Left renal pelvis (tissue), 4 donors: ENCODE measurements at places on chromosomes 11 and 22.

DNA sequence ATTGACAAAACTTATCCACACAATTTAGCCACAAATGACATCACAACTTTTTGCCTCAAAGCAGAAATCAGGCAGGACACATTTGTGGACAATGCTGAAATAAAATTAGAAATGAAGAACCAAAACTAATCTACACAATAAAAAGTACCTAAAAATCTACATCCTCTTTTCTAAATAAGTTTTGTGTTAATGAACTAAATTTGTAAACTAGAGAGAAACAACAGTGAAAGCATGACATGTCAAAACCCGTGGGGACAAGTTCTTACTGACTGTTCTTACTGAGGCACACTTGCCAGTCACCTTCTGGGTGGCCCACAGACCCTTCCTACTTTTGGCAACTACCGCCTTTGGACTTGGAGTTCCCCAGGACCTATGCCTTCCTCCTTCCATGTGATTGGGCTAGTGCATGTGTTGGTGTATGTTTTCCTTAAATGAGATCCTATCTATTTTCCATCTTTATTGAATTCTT lies 60.7 kb upstream of the MUC15 start:
- DNase-seq: no peak

- no peak for DNase-seq
Measured at GRCh38 chr11:75558939-75559843, 2.9 kb upstream of the SERPINH1 start.

DNA sequence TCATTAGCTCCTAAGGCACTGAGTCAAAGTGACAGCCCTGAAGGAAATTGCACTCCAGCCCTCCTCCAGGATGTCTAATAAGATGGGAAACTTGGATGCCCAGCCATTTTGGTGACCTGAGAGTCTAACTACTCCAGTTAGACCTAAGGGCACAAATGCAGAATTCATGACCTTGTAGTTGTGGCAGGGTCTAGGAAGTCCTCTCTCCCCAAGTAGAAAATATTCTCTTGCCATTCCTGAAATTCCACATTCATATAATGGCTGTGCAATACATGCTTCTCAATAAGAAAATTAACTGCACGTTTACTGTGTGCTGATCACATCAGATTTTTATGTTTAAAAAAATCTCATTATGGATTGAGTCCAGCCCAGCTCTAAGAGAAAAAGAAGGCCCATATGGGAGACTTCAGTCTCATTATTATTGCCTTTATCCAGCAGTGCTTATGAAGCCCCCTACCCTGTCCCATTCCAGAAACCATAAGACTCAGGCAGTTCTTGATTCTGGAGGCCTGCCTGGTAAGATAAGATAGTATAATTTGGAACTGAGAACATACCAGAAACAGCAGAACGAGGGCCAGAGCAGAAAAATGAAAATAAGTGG lies 133.7 kb upstream of the LDLRAD3 start:
- DNase-seq: no peak

DNA sequence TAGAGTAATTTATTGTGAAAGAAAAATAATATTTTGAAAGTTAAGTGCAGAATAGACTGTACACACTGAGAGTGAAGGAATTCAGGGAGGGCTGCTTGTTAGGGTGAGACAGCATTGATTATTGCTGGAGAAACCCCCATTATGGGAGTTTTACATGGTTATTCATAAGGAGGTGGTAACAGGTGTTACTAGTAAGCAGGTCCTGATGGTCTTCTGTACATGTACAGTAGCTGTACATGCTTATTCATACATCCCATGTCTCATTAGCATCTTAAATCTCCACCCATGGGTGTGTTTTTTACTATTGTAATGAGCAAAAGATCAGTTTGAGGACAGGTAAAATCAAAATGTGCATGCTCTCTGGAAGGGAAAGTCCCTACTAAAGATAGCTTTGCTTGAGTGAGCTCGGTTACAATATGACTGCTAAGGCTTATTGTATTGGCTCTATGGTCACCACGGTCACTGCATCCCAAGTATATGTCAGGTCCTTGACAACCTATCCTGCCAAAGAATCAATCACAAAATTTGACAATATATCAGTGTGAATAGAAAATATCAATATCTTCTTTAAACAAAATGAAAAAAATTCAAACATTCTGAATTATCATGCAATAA lies 6.2 kb downstream of the KDM4F start:
- DNase-seq: no peak

DNA sequence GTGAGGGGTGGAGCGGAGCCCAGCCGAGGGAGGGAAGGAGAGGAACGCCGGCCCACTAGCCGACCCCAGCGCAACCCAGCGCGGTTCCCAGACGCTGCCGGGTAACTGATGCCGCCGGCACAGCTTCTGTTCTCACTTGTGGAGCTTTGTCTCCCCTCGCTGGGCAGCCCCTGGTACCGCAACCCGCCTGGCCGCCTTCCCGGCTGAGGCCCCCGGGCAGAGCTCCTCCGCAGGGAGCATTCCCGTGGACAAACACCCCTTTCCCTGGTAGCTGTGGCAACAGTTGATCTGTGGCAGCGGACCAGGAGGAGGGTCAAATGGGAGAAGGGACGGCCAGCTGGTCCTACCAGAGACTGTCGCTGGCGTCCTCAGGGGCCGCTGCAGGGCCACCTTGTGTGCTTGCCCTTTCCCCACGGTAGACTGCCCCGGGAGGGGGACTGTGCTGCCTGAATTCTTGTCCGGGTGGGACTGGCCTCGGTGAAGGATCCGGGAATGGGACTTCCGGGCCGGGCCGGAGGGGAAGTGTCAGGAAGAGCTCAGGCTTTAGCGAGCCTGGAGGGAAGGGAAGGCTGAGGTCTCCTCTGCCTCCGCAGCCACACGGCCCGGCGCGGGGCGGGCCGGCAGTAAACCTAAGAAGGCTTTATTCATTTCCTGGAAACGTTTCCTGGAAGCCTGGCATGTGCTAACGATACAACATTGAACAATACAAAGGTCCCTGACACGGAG lies 468.0 kb downstream of the OPCML start:
- peak; percentile 71 for DNase-seq

DNA sequence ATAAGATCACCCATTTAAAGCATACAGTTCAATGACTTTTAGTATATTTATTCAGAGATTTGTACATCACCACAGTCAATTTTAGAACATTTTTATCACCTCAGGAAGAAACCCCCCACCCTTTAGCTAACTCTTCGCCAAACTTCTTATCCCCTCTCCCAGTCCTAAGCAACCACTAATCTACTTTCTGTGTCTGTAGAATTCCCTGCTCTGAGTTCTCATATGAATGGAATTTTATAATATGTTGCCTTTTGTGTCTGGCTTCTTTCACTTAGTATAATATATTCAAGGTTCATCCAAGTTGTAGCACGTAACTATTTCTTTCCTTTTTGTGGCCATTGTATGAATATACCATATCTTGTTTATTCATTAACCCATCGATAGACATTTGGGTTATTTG lies 3.6 kb downstream of the ANKRD13D start:
- DNase-seq: no peak

- no peak for DNase-seq
Measured at GRCh38 chr11:73059915-73060314, 82.2 kb downstream of the FCHSD2 start.

DNA sequence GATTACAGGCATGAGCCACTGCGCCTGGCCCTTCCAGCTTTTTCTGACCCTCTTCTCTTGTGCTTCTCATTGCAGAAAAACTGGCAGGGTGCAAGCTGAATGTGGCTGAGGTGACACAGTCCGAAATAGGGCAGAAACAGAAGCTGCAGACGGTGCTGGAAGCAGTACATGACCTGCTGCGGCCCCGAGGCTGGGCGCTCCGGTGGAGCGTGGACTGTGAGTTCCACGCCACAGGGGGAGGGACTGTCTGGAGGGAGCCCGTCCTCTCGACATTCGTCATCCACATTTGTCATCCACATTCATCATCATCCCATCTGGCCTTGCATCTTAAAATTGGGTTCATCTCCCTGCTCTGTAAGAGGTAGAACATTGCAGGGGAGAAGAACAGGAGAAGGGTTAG lies 49.3 kb upstream of the PARVG start:
- no peak for DNase-seq

DNA sequence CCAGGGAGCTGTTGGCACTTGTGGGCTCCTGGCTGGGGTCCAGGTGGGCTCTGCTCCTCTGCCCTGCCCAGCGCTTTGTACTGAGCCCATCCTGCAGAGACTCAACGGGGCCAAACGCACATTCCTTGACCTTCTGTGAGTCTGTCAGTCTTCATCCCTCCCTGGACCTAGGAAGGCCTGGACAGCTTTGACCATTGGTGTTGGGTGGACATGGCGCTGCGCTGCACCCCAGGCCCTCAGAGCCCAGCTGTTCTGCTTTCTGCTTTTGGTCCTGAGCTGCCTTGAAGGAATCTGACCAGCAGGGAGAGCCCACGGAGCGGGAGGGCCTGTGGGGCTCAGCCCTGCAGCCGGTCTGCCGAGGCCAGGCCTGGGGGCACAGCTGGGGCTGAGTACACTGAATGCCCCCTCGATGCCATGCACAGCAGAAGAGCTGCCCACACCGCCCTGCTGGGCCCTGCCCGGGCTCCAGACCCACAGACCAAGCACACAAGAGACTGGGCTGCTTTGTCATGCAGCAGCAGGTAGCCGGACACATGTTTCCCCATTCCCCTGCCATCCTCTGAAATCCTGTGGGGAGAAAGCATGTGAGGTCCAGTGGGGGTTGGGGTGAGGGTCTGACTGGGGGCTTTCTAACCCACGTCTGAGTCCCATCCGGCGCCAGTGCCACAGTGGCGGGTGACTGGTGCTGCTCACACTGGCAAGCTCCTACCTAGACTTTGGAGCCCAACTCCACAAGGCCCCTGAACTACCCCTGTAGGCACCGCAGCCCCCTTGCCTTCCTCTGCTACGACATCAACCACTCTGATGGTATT lies 24.1 kb upstream of the CCDC188 start:
- DNase-seq: no peak

DNA sequence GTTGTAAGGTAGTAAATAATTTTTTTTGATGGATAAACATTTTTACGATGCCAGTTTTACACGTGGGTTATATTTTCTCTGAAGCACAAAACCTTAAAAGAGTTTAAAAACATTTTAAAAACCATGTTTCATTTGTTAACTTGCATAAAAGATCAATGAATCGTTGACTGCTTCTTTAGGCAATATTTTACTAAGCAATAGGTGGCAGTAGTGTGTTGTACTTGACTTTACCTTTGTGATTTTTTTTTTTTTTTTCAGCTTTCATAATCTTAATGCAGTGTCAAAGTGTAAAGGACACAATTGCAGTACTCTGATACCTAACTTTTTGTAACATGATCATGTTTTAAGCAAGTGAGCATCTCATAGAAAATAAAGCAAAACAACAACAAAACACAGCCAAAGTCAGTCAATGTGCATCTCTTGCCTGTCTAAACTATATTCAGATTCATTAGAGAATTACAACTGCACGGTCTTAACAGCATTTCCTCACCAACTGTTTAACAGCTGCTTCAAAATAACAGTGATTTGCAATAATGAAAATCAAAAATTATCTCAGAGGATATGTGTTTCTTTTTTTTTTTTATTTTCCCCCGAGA lies 27.7 kb downstream of the DNAJC24 start:
- DNase-seq: no peak

GRCh38 chr11:12799334-12799835 lies 125.2 kb downstream of the TEAD1 start:
- DNase-seq: no peak

DNA sequence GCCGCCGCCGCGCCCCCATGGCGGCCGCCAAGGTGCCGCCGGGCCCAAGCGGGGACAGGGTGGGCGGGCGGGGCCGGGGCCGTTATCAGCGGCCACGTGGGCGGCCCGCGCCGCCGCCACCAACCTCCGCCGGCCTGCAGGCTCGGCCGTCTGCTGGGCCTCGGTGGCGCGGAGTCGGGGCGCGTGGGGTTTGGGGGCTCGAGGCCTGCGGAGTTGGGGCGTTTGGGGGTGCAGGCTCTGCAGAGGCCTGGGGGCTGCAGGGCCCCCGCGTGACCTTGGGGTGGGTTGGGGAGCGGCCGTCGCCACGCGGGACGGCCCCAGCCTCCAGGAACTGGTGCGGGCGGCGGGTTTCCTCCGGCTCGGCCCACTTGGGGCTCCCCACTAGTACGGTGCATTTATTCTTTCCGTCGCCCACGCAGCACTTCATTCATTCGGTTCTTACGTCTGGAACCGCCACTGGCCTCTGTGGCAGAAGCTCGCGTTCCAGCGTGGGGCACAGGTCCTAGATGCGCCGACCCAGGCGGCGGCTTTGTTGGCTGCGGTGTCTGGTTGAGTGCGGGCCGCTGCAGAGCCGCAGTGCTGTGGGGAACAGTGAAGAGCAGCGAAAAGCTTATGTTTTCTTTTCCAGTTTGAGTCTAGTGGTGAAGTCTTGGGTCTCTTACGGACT lies 740 bp upstream of the TRMT2A start:
- DNase-seq: no peak

DNA sequence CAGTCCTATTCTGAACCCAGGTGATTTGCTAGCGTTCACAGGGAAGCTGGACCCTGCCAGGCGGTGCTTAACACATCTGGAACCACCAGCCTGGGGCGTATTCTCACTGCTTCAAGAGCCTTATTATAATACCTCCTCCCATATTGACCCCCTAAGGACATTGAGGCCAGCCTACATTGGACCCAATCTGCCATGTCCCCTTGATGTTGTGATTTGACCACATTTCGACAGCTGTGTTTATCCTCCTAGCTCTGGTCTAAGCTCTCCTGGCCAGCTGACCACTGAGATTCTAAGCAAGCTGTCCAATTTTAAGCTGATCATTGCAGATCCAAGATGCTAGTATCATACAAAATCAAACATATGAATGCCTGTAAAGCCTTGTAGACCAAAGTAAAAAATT lies 148.1 kb upstream of the BLID start:
- DNase-seq: no peak

DNA sequence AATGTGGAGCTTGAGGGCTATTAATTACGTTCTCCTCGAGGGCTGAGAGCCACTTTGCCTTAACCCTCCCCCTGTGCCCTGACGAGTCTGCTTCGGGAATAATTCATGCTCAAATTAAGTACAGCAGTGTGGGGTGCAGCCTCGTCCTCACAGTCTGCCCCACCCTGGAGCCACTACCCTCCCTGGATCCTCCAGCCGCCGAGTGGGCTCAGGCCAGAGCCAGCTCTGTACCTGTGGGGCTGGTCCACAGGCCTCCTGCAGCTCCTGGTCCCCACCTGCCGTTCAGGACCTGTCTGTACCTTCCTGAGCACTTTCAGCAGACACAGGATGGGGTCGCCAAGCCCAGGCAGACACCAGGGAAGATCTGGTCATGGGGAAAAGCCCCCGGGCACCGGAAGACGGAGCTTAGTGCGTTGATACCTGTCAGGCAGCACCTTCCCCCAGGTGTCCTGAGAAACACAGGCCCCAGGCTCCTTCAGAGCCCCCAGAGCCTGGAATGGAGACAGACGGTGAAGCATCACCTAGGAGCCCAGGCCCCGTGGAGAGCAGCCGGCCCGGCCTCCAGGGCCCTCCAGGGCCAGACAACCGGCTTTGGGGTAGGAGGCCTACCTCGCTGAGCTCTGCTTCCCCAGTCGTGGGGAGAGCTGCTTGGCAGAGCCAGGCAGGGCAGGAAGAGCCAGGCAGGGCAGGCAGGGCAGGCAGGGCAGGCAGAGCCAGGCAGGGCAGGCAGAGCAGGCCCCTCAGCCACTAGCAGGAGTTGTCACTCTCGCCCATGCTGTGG lies 9.7 kb downstream of the TSPAN32 start:
- DNase-seq: no peak
